ENCODE measurements at places on chromosomes 6 and 20.

DNA sequence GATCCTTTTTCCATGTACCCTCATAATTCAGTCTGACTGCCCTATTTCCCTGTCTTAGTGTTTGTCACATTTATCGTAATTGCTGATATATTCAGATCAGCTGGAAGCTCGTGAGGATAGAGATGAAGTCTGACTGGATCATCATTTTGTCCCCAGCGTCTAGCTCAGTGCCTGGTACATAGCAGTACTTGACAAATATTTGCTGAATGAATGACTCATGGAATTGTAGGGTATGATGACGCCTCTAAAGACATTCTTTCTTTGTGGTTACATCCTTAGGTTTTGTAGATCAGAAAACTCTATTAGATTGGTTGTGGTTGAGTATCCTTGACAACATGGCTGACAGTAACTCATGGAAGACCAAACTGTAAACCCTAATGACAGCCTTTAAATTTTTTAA is 68.9 kb downstream of the MTHFD1L start:
- DNase-seq: peak; percentile 82

DNA sequence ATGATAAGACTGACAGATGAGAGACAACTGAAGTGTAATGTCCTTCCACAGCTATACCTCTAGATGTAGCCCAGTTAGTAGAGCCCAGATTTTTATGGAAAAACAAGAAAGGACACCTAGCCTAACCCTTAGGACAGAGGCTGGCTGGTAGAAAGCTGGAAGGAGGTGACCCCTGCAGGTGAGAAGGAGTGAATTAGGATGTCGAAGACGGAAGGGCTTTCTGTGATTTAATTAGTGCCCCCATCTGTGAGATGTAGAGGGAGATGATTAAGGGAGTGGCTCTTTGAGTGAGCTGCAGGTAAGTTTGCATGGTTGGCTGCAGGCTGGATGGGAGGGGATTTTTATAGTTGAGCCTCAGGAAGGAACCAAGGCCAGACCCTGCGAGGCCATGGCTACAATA is 82.8 kb downstream of the GFRA4 start:
- no peak for DNase-seq

- DNase-seq: no peak
Observed at GRCh38 chr20:49825521-49826033, 12.9 kb downstream of the SLC9A8 start.

GRCh38 chr20:44610313-44610962 is 28.1 kb downstream of the PKIG start:
- no peak for DNase-seq

- no peak for DNase-seq
Observed at GRCh38 chr20:62359043-62359490, 8.0 kb downstream of the LAMA5 start.

GRCh38 chr20:56418385-56418861 is 6.4 kb downstream of the CASS4 start:
- DNase-seq: no peak

DNA sequence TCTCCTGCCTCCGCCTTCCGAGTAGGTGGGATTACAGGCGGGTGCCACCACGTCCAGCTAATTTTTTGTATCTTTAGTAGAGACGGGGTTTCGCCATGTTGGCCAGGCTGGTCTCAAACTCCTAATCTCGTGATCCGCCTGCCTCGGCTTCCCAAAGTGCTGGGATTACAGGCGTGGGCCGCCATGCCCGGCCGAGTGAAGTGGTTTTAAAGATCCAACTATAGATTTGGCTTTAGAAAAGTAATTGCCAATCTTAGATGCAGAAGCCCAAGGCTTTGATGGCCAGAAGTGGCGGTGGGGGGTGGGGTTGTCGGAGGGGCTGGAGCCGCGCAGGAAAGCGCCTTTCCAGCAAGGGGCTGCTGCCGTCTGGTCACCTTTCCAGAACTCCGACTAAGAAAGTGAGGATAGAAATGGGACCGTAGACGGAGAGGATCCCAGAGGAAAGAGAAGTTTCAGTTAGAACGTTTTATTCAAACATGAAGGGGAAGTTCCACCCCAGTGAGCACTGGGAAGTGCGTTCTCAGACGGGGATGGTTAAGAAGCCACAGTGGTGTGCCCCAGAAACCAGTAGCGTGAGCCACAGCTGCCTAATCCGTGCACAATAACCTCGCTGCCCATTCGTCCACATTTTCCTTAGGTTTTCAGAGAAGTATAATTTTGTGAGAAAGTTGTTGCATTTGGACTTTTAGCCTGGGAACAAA is 69.7 kb downstream of the DLL1 start:
- DNase-seq: no peak

DNA sequence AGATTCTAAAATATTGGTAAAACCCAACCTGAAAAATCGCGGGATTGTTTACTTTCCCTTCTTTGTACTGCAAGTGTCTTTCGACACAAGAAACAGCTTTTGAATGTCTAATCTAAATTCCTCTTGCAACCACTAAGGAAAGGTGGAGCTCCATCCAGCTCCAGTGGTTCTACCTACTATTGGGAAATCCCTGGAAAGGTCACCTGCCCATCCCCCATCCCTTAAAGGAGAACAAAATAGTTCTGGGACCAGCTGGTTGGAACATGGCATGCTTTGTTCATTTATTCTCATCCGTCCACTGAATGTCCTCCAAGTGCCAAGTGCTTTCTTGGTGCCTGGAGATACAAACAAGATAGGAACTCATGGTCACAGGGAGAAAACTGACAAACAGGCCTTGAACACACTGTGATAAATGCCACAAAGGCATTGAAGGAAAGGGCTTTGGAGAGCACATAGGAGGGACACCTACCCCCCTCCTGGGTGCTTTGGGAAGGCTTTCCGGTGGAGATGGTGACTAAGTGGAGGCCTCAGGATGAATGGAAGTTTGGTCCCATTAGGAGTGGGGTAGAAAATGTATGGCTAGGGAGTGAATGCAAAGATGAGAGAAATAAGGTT is 2.3 kb upstream of the CITED2 start:
- DNase-seq: peak; percentile 44

DNA sequence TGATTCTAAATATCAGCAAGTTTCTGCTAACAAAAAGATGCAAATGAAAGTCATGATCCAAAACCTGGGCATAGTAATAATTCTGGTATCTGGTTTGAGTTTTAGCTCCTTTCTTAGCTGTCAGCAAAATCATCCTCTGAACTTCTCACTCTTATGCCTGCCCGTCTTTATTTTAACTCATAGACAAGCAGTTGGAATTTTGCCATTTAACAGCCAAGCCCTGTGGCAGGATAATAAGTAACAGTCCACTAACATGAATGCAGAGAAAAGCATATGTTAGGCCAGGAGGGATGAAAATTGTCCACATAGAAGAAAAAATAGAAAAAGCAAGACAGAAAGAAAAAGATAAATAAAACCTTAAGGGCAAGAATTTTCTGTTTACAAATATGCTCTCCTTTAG is 170.0 kb upstream of the LAMA2 start:
- DNase-seq: no peak

DNA sequence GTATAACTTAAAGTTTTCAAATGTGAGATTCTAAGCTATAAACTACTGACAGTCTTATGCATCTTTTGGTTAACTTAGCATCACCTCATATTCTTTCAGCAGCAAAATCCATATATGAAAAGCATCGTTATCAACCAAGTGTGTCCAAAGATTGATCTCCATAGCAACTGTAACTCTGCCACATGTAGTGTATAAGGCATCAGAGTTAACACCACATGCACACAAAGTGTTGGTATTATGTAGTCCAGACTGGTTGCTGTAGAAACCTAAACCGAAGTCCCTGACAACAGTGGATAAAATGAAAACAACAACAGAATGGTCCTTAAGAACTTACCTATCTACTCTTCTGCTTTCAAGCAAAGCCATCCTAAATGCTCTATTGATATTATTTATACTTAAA is 39.6 kb downstream of the PDSS2 start:
- DNase-seq: no peak

GRCh38 chr6:116924245-116924644 is 47.2 kb downstream of the RFX6 start:
- DNase-seq: no peak

DNA sequence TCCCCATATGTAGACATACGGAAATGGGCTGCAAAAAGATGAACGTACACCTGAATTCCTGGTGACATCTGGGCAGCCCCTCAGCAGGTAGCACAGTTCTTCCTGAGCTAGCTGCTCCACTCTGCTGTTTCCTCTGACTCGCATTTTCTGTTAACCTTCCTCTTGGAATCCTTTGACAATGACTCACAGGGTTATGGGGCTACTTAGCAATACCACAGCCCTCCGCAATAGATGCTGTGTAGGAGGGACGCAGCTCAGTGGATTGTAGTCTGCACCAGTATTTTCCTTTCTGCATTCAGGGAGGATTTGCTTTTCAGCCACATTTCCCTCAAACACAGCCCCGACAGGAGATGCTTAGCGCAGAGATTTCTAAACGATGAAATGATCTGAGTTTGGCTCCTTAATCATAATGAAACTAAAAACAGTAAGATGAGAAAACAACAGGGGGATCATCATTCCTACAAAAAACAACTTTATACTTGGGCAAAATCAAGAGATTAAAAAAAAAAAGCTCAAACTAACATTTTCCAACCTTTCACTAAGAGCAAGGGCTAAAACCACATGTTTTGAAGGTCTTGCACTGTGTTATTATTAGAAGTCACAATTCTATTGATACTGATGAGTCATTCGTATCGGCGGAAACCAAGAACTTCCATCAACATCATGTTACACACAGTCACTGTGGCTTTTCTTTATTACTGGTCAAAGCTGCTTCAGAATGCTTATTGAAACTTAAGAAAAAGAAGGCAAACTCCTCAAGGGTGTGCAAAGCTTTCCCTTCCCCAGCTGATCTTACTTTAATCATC is 12.2 kb downstream of the BACH2 start:
- DNase-seq: peak; percentile 92

GRCh38 chr20:5923493-5923892 is 26.8 kb downstream of the TRMT6 start:
- DNase-seq: no peak

DNA sequence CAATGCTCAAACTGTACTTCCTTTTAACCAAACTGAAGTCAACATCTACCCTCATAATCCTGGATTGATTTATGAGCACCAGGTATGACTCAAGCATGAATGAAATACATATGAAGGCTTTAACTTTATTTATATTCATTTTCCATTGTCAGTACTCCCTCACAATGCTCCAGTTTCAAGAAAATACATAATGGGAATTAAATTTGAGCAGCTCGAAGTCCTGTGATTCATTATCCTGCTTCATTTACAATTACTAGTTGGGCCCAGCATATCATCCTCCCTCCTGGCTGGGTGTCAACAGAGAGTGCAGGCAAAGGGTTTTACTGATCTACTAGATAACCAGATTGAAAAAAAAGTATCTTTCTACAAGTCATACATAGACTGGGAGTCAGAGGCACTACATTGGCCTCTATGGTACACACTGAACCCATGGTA is 10.1 kb downstream of the SAMHD1 start:
- no peak for DNase-seq

DNA sequence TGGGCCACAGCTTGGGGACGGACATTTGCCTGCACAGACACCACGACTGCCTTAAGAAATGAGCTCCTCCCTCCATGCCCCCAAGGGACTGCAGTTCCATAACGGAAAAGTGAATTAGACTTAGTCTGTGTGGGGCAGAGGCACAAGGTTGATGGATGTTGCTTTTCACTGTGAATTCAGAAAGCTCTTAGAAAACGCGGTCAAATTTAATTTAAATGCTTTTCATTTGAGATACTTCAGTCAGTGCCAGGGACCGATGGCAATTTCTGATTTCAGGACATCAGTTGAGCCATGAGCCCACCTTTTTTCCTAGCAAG is 356.4 kb downstream of the KIF16B start:
- DNase-seq: no peak

GRCh38 chr20:63347081-63347741 is 13.9 kb downstream of the CHRNA4 start:
- no peak for DNase-seq

DNA sequence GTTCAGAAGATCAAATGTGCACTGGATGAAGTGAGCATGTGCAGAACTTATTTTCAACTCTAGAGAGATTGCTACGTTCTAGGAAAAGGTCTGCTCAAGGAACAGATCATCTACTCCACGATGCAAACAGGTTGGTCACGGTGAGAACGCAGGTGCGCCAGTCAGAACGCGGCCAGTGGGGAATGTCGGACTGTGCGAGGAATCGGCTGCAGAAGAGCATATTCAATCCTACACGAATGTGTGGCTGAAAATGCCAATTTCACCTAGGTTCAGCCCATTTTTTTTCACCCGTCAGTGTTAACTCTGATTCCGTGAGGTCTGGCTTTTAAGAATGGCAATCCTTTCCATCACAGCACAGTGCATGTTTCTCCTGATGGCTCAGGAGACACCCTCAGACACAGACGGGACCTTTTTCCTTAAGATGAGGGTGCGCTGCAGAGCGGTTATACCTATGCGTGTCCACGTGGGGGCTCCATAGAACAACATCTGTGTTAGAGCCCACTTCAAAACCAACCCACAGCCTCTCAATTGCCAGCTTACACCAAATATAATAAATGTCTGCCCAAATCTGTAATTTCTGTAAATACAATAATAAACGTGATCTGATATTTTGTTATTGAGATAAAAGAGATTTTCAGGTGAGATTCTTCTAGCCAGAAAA is 250.4 kb downstream of the FOXA2 start:
- DNase-seq: peak; percentile 79

DNA sequence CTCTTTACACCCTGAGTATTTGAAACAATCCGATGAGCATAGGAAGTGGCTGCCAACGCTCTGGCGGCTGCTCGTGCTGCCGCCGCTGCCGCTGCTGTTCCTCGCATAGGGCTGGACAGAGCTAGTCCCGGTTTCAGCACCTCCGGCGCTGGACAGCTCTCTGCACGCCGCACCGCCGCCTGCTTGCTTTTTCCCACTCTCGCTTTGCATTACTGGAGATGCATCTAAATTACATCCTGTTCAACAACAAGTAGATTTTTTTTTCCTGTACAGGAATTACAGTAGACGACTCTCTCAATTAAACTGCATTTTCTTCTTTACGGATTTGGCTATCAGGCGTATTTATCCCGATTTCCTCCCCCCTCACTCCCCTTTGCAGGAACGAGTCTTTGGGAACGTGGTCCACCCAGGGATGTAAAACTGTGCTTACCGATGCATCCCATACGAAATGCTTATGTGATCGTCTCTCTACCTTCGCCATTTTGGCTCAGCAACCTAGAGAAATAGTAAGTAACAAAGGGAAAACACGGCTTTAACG is 563.8 kb downstream of the LMBRD1 start:
- DNase-seq: peak; percentile 41

GRCh38 chr6:33744001-33744848 is 2.5 kb downstream of the IP6K3 start:
- peak; percentile 86 for DNase-seq

- no peak for DNase-seq
Observed at GRCh38 chr6:150322466-150322871, 46.3 kb upstream of the IYD start.

DNA sequence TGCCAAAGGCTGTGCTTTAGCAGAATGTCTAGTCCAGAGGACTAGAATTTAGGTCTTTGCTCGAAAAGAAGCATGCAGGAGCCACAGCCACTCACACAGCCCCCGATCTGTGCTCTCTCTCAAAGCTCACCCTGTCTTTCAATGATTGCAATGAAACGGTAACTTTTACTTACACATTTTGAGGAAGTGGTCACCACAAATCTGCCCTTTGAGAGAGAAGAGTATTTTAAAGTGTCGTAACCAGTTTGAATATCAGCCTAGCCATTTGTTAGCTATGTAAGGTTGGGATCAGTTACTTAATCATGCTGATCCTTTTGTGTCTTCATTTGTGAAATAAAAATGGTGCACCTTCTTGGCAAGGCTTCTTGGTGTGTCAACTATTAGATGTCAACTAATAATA is 209.0 kb downstream of the TFAP2A start:
- DNase-seq: no peak

- DNase-seq: no peak
Observed at GRCh38 chr20:7792150-7792869, 147.9 kb downstream of the HAO1 start.

- no peak for DNase-seq
Observed at GRCh38 chr20:22080985-22081384, 375.5 kb downstream of the PAX1 start.
